NCI-H1694 treated with DMSO at 0.1 percent for 48 hours (cell line): ENCODE measurements at places on chromosomes 16 and 17.

DNA sequence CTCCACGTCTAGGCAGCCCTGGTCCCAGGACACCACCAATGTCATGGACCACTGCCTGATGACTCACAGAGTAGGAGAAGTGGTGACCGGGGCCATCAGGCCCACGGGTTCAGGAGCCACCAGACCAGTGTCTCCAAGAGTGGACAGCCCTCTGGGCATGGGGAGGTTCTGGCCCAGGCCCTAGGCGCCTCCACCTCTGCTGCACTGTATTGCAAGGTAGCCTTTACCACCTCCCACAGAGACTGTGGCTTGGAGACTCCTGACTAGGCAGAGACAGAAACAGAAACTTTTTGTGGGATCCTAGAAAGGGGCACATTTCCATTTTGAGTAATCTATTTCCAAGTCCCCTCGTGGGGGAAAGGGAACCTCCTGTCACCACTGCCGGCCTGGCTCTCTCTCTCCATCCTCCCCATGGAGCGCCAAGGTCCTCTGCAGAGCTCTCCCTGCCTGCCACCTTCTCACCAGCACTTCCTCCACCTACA is 2.9 kb downstream of the CDIP1 start:
- no peak for DNase-seq

- no peak for DNase-seq
Observed at GRCh38 chr16:11629071-11630030, 38.9 kb upstream of the SNN start.

GRCh38 chr16:4936991-4937781 is at the start of gene PPL:
Gene PPL, minus strand, starts transcription at chr16:4937148. Its CDS starts 103 bp downstream, at chr16:4937045.
- no peak for DNase-seq

DNA sequence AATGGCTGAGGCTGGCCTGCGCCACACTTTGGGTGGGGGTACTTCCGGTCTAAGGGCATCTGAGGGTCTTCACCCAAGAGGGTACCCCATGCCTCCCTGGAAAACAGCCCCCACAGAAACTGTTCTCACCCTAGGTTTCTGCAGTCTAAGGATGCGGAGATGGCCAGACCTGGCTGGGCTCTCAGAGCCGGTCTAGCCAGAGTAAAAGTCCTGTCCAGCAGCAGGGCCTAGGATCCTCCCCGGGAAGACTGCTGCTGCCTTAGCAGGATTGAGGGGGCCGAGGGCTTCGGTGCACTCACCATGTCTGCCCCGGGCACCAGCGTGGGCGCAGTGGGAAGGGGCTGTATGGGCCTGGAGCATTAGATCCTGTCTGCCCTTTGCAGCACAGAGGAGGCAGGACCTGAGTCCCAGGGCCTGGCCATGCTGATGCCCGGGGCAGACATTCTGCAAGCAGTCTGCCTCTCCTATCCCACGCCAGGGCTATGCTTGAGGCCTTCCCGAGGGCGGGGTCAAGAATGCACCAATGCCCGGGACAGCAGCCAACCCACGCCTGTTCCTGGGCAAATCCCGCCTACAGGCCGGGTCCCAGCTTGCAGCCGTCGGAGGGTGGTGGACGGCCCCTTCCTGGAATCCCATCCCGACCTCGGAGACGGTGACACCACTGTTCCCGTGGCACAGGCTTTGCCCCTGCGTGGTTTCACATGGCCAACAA is 54.7 kb downstream of the CBFA2T3 start:
- DNase-seq: no peak

DNA sequence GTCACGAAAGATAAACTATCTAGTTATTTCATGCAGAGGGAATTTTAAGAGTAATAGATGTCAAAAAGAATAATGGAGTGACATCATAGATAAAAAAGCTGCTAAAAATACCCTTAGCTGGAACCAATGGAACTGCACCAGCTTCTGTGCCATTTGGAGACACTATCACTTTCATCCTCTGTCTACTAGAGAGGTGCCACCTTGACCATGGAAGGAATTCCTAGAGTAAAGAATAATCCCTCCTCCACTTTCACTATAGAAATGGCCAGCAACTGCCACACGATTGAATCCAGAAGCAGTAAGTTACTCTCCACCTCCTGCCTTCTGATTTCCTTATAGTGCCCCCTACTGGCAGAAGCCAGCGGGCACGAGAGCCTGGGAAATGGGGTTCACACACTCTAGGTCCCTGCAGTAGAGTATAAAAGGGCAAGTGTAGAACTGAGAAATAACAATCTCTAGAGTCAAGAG is 2.8 kb upstream of the ALDH3A2 start:
- peak; percentile 38 for DNase-seq

DNA sequence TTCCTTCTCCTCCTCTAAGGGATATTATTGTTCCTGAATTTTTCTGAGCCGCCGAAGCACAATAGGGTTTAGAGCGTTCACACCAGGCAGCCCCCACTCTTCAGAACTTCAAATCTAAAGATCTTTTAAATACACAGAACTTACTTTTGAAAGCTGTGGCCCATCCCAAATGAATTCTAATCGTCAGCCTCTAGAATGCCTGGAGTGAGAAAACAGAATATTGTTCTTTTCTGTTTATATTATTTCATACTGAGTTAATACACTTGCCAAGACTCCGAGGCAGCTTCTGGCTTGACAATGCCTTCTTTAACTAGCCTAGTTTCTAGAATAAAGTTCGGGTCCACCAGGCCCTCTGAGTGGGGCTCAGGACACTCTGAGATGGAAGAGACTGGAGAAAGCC is 405.6 kb downstream of the WWOX start:
- DNase-seq: no peak

DNA sequence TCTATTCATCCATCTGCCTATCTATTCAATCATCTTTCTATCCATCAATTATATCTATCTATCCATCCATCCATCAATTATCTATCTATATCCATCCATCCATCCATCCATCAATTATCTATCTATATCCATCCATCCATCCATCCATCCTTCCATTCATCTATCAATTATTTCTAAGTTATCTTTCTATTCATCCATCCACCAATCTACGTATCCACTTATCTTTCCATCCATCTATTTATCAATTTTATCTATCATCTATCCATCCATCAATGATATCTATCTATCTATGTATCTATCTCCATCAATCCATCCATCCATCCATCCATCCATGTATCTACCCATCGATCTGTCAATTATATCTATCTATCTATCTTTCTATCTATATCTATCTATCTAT is 158.4 kb upstream of the ZKSCAN2 start:
- no peak for DNase-seq

- no peak for DNase-seq
Observed at GRCh38 chr16:87661561-87661960, 59.3 kb downstream of the JPH3 start.

GRCh38 chr17:38685491-38685890 is 10.7 kb upstream of the EPOP start:
- DNase-seq: no peak

DNA sequence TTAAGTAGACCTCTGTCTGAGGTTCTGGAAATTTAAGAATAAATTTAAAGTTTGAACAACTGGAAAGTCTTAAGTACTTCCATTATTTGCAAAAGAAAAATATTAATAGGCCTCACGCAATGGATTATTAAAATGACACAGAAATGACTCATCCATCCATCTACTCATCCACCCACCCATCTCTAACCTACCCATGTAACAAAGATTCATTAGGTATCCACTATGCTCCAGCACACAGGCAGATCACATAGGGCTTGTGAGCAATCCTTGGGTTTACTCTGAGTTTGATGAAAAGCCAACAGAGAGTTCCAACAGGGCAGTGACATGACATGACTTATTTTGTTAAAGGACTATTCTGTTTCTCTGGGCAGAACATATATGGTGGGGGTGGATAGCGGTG is 93.3 kb downstream of the HELZ start:
- DNase-seq: no peak
